ENCODE measurements at places on chromosomes 2 and 18.

GRCh38 chr2:226411727-226412360 is 387.8 kb downstream of the IRS1 start:
- DNase-seq: no peak

- DNase-seq: no peak
Observed at GRCh38 chr2:236685361-236685760, 115.7 kb downstream of the ACKR3 start.

DNA sequence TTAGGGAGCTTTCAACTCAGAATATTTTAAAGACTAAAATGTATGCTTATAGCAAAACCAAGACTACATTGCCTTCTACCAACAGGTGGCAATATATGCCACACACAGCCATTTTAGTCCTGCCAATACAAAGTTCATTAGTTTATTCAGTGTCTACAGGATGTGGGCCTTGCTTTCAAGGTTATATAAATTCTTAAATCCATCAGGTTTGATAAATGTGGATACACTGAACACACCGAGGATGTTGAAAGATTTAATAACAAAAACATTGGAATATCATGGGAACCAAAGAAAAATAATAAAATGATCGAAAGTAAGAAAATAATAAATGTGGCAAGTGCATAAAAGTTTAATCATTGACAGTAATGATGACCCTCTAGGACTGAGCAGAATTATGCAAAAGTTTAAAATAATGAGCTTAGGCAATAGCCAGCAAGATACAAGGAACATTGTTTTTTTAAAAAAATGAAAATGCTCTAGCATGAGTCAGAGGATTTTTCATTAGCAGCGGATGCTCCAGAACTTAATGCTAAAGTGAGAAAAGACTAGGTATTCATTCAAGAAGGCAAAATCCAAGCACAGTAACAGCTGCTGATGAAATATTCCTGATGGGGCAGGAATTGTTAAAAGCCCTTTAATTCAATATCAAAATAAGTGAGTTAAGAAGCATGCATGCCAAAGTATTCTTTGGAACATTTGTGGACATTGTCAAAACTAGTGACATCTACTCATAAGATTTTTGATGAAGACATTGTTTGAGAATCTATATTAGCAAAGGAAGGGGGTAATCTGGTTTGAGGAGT is 14.2 kb downstream of the SCN9A start:
- DNase-seq: peak; percentile 29

DNA sequence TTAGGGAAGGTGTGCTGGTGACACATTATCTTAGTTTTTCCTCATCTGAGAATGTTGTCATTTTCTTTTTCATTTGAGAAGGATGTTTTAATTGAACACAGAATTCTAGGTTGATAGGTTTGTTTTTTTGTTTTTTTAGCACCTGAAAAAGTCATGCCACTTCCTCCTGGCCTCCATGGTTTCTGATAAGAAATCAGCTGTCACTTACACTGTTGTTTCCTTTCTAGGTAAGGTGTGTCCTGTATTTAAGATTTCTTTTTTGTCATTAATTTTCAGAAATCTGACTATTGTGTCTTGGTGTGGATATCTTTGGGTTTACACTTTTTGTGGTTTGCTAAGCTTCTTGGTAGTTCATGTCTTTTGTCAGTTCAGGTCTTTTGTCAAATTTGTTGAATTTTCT is 99.3 kb downstream of the ROCK1 start:
- DNase-seq: no peak

GRCh38 chr18:22238036-22238435 is 68.6 kb downstream of the GATA6 start:
- DNase-seq: no peak

- DNase-seq: no peak
Observed at GRCh38 chr2:227016894-227017293, 147.1 kb downstream of the COL4A4 start.
